ELR (cell line): ENCODE measurements at places on chromosomes 1 and 21.

- no peak for DNase-seq
Measured at GRCh38 chr1:220368352-220369265, 96.4 kb upstream of the RAB3GAP2 start.

GRCh38 chr1:116999596-116999995, 2.0 kb upstream of the CD101 start:
- DNase-seq: no peak

DNA sequence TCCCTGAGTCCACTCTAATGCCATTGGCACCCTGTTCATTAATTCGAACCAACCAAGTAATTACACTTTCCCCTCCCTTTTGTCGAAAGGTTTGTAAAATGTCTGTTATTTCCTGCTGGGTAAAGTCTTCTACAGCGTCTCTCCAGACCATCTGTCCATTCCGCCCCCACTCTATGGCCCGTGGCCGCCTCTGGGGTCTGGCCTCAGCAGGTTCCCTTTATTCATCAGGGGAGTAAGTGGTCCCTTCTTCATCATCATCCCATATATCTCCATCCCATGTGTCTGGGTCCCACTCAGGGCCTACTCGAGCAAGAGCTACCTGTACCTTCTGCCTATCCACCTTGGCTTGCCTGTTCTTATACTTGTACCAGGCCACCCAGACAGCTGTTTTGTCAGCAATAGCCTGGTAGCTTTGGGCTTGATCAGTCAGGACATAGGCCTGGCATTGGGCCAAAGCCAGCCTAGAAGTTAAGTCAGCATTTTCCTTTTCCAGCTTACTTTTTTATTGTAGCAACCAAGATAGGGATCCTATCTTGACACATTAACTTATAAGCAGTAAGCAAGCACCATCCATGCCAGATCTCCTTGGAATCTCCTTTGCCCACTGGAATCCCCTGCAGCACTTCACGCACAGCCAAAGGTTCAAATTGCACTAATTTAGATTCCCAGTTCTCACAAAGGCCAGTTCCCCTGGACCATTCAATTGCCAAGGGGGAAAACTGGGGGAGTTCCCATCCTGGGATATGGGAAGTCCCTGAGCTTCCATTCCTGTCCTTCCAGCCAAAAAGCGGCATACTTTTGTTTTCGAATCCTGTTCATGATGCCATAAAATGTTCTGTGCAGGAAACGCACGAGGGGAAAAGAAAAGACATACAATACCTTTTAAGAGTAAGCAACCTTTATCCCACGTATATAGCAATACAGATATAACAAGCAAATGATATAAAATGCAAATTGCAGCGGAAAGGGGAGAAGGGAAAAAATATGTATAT, 6.6 kb upstream of the STUM start:
- DNase-seq: no peak

- DNase-seq: peak; percentile 86
Measured at GRCh38 chr1:159869173-159869572, 6.7 kb upstream of the VSIG8 start.

GRCh38 chr1:104468282-104468681, 718.6 kb downstream of the AMY1C start:
- DNase-seq: no peak

DNA sequence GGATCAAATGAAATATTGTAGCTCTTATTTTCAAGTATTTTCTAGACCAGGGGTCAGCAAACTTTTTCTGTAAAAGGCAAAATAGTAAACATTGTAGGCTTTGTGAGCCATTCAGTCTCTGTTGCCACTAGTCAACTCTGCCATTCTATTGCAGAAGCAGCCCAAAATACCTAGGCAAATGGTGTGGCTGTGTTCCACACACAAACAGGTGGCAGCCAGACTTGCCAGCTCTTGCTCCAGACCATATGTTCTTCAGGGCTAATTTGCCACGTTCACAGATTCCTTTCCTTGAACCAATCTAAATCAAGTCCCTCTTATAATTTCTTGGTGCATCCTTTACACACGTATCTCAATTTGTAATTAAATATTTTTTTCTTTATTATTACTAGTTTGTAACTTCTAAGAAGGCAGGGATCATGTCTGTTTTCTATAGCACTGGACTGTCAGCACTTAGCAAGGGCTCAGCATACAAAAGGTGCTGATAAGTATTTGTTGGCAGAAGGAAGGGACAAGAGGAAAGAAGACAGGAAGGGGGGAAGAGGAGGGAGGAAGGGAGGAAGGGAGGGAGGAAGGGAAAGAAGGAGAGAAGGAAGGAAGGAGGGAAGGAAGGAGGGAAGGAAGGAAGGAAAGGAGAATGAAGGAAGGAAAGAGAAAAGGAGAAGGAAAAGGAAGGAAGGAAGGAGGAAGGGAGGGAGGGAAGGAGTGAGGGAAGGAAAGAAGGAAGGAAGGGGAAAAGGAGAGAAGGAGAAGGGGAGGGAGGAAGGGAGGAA, 106.5 kb upstream of the EDEM3 start:
- DNase-seq: no peak

GRCh38 chr21:15731243-15731613, 1.4 kb downstream of the USP25 start:
- peak; percentile 70 for DNase-seq

DNA sequence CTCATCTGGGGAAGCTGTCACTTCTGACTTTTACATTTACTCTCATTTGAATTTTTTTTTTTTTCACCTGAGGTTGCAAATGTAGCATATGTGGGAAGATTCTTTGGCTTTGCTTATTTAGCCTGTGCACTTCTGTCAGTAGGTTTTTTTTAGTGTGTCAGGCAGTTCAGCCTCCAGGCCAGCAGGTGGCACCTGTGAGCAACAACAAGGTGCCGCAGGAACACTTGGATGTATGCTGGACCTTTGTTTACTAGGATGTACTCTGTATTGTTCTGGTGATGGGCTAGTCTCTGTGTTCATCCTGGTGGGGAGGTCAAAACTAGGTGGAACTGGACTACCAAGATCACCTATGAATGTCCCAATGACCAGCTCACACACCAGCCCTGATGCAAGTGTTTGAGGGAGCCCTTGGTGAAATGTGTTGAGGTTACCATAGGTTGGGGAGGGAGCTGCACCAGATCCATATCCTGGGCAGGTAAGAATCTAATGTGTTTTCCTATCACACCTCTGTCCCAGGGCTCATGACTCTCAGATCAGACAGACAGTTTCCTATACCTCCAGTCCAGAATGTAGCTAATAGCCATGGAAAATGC, 618.2 kb downstream of the BRINP3 start:
- no peak for DNase-seq

DNA sequence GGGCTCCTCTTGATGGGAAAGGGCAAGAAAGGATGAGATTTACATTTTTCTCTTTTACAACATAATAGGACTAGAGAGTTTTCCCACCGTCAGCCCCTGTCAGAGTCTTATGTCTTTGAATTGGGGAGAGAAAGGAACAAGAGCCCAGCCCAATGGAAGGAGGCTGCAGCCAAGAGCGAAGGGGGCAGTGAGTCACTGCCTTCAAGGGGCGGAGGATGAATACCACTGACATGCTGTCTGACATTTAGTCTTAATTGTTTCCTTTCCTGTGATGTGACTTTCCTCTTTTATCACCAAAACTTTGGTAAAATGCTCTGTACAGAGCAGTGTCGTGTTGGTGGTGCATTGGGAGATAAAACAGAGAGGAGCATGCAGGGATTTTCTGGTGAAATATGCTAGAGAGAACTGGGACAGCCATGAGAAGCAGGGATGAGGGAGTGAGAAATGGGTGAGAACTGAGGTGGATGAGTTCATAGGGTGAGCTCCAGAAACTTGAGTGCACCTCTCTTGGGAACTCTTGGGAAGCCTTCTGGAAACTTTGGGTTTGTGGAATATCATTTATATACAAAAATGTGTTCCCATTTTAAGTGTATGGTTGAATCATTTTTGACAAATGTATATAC, 179.9 kb upstream of the FGGY start:
- DNase-seq: peak; percentile 64

DNA sequence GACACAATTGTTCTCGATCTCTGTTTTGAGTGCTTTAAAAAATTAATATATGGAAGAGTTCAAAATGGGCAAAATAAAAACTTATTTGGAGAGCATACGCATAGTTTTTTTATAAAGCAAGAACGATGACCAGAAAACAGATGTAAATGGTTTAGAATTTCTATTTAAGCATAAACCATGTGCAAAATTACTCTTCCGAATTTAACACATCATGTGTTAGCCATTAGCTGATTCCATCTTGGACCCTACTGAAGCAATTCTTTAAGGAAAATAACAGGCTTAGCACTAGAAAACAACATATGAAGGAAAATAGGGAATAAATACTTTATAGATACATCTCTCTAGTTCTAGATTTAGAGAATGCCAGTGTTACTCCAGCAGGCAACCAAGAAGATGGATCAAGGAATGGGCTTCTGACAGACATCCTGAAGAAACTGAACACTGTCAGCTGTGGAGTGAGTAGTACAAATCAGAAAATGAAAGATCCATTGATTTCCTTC, 26.7 kb downstream of the CDC7 start:
- no peak for DNase-seq

- DNase-seq: no peak
Measured at GRCh38 chr21:33099131-33099530, 29.2 kb downstream of the OLIG1 start.

DNA sequence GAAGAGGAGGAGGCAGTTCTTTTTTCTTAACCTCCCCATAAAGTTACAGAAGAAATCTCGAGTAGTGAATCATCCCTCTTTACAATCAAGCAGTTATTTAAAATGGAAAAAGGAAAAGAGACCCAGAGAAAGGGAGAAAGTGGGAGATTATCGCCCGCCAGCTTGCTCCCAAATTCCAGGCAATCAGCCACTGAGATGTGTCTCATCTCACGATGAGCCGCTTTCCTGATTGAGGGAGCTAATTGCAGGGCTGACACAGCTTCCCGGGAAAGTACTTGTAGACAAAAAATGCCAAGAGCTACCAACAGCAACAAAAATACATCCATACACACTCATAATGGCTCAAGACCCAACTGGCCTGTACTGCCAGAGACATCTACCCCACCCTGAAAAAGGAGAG, 191.6 kb upstream of the ZC3H12A start:
- DNase-seq: no peak

GRCh38 chr1:230823426-230823825, 44.9 kb downstream of the C1orf198 start:
- no peak for DNase-seq
